ENCODE measurements at places on chromosomes 5 and 9.

GRCh38 chr5:44266882-44267576 lies 122.2 kb downstream of the FGF10 start:
- no peak for DNase-seq

GRCh38 chr5:10293907-10294662 lies 13.6 kb downstream of the CMBL start:
- DNase-seq: no peak

- DNase-seq: no peak
These were observed 61.2 kb upstream of the TAF11L2 start for GRCh38 chr5:17436761-17437221.

- DNase-seq: no peak
These were observed 243.8 kb downstream of the CRB2 start for GRCh38 chr9:123599781-123600180.

DNA sequence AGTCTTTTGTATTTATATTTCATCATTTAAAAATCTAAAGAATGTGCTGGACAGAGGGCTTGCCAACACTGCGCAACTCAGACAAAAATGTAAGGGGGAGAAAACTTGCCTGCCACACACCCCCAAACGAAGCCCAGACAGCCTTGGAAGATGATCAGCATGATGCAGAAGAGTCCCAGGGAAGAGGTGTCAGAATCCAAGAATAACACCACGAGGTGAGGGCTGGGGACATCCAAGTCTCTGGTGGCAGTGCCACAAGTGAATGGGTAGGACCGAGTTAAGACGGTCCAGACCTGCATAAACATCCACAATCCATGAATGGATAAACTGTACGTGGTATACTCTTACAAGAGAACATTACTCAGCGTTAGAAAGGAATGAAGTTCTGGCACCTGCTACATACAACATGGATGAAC lies 10.4 kb downstream of the EPB41L4B start:
- no peak for DNase-seq

DNA sequence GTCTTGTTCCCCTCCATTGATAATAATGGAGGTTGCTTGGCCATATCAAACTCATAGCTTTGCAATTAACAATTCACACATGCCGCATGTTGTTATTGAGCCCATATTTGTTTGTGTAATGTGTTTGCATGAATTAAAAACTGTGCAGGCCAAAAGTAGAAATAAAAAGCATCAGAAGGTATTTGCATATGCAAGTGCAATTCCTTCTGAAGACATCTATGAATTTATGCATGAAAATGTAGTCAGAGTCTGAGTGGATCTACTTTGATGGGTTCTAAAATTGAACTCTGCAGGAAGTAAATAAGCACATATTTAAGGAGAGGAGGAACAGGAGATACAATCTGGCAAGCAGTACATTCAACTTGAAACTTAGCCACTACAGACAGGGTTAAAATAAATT lies 1004.6 kb upstream of the WWC1 start:
- DNase-seq: no peak

- DNase-seq: no peak
These were observed 127.8 kb downstream of the FOCAD start for GRCh38 chr9:20811872-20812271.

DNA sequence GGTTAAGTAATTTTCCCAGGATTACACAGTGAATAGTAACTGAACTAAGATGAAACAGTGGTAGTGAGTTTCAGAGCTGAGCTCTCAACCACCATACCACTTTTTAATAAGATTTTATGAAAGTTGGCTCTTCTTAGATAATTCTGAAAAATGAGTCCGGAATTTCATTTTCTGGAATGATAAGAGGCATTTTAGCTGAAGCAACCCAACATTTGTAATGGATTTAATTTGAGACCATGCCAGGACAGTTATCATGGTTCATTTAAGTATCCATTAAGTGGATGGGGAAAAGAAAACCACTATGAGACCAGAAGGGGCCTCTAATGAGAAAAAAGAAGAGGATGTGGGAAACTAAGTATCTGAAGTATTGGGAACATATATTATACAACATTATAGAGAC lies 464.7 kb upstream of the C9orf72 start:
- no peak for DNase-seq

GRCh38 chr5:125198270-125198974 lies 452.0 kb upstream of the ZNF608 start:
- no peak for DNase-seq

DNA sequence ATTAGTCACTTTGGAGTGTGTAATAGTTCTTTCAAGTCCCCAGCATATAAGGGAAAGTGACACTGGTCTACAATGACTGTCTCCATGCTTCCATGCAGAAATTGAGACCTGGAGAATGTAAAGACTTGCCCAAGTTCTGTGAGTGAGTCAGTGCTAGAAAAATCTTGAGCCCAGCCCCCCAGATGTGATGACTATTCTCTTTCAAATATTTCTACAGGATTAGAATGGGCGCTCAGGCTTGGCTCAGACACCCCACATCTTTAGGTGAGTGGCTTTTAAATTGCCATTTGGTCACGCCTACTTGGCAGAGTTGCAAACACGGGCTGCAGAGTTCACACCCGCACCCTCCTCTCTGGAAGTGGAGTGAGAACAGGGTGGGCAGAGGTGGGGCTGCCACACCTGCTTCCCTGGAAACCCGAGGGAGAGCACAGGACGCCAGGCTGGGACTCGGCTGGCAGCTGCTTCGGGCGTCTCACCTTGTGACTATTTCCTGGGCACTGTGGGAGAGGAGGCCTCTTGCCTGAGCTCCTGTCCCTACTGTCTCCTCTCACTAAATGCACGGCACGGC lies 37.6 kb downstream of the ROPN1L start:
- DNase-seq: no peak

DNA sequence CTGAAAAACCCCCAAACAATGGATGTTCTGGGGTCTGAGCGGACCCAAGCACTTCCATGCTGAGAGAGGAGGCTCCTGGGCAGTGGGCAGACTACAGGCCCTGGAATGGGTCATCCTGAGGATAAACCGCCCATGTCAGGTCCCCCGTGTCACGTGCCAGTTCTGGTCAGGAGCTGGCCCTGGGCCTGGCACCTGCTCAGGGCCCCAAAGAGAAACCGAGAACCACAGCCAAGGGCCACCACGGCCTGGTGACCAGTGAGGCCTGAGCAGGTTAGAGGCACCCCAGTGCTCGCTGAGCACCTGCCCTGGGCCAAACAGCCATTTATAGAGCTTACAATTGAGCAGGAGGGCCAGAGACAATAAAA lies 15.8 kb downstream of the LMAN2 start:
- no peak for DNase-seq

GRCh38 chr5:78523314-78524193 lies 125.0 kb downstream of the LHFPL2 start:
- DNase-seq: no peak

GRCh38 chr9:74691058-74691457 lies 193.9 kb downstream of the RORB start:
- no peak for DNase-seq

DNA sequence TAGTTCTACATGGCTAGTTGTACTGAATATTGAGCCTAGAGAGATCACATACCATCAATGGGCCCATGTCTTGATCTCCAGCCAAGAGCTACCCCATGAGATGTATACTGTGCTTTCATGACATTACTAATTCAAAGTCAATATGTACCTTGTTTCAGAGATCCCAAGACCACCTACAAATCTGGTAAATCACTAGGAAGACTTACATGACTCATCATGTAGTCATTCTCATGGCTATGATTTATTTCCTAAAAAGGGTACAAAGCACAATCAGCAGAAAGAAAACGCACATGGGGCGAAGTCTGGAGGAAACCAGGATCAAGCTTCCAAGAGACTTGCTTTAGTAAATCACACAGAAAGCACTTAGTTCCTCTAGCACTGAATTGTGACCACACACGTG lies 103.0 kb downstream of the PCSK5 start:
- DNase-seq: no peak

GRCh38 chr5:102866237-102866600 lies 111.1 kb downstream of the PAM start:
- no peak for DNase-seq

GRCh38 chr9:121253821-121254501 lies 14.0 kb upstream of the GSN start:
- DNase-seq: no peak

GRCh38 chr9:129669141-129669718 lies 3.8 kb downstream of the PRRX2 start:
- no peak for DNase-seq

DNA sequence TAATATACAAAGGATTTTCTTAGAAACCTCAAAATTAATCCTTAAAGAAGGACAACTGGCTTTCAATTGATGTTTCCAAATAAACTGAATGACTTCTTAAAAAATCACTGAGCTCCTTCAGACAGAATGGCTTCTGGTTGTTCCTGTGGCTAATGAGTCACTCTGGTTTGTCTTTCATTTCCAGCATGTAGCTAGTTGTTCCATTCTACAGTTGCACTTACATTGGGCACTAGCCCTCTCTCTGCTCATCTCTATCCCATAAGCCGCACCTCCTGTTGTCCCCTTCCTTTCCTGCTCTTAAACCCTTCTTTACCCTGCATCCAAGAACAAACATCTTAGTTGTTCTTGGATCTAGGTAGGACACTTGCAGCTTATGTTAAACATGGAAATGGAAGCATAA lies 235.3 kb upstream of the HAPLN1 start:
- DNase-seq: no peak

DNA sequence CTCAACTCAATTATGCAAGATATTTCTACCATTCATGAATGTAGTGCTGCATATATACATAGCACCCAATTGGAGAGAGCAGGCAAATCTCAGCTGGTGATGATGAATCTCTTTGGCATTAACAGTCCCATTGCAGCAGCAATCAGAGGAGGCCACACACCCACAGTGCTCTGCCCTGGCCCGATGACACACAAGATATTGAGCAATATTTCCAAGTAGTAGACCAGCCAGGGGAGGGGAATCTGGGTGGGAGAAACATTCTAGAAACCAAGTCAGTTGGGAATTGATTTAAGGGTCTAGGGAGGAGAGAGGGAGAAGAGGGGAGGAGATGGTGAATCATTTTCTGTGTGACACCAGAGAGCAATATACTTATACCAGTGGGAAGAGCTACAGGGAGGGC lies 14.9 kb upstream of the C5orf63 start:
- no peak for DNase-seq

GRCh38 chr9:97694769-97695168 lies 2.4 kb downstream of the XPA start:
- no peak for DNase-seq

GRCh38 chr5:65084795-65085515 lies 316.2 kb downstream of the CWC27 start:
- no peak for DNase-seq

DNA sequence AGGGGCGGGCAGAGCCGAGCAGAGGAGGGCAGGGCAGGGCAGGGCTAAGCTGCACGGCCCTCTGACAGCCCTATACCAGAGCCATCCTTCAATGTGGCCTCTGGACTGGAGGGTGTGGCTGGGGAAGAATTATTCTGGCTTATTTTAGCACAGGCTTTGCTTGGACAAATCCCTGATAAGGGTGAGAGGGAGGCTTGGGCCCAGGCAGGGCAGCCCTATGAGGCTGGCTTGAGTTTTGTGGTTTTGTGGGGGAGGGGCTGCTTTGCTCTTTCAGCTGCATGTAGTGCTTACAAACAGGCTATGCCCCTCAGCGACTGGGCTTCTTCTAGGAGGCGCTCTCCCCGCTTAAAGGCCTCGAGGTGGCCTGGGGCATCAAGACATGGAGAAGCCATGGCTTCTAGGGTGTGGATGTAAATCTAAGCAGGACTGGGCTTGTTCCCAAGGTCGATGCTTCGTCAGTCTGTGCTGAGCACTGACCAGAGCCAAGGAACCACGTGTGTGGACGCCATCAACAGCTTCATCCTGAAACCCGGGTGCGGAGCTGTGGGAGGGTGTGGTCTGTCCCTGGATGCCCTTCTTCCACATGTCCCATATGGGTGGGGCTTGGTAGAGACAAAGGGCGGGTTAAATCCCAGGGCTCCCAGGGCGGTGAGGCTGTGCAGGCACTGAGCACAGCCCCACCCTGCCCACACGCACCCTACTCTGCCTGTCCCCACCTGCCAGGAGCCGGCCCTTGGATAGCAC lies 45.7 kb upstream of the IPPK start:
- DNase-seq: no peak

DNA sequence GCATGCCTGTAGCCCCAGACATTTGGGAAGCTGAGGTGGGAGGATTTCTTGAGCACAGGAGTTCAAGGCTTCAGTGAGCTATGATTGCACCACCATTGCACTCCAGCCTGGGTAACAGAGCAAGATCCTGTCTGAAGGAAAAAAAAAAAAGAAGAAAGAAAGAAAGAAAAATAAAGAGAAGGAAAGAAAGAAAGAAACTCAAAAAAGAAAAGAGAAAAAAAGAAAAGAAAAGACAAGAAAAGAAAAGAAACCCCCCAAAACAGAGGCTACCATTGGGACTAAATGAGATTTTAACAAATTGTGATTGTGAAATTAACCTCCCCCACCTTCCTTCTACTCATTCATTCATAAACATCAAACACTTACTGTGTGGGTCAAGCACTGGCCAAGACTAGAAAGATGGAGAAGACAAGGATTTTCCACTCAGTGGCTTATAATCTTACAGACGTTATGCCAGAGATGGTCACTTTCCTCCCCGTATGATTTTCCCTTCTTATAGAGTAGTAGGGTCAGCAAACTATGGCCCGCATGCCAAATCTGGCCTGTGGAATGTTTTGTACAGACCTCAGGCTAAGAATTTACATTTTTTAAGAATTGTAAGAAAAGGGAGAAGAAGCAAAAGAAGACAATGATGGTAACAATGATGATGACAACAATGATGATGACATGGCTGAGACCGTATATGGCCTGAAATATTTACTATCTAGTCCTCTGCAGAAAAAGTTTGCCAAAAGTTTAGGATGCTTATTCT lies 1.1 kb upstream of the FYB1 start:
- DNase-seq: no peak

DNA sequence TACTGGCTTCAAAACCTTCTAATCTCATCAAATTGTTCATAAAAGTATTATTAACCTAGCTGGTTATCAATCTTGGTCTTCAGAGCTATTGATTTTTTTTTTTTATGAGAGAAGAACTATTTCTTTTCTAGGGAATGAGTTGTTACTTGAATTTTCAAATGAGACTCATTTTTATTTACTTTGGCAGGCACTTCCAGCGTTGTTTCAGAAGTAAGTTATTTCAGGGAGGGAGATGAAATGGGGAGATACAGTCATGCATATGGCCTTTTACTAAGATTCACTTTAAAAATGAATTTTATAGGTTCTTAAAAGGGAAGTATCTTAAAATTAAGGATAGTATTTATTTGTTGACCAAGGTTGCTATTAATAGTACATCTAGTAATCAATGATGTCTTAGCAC lies 129.6 kb downstream of the IZUMO3 start:
- DNase-seq: no peak

- DNase-seq: no peak
These were observed 19.9 kb downstream of the SGTB start for GRCh38 chr5:65702036-65702435.

- no peak for DNase-seq
These were observed 664.8 kb upstream of the ZNF608 start for GRCh38 chr5:125411071-125411743.

DNA sequence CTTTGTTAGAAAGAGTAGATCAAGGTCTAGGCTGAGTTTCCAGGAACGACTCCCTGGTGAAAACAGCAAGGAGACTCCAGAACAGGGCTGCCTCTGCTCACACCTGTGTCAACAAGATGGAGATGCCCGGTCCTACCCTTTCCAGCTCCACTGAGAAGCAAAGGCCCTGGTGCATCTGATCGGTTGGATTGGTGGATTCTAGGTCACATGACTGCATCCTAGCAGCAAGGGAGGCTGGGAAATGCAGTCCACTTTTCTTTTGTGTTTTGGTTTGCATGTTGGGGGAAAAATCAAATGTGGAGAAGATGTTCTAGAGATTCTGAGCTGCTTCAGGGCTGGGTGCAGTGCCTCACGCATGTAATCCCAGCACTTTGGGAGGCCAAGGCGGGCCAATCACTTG lies 82.0 kb upstream of the TRIO start:
- no peak for DNase-seq

Data from stimulated activated CD4-positive, alpha-beta T cell treated with anti-CD3 and anti-CD28 coated beads, Interleukin-4, amount 100 ng/mL, for 4 hours (primary cell).